ENCODE measurements at places on chromosomes 12 and 14. TPM values are rescaled to one million over a fixed set of nuclear protein-coding genes. Genes with fewer than 3 reads are reported as not detected.

KIF5A gene
- total RNA-seq, result under 0.01 TPM

GLI1 gene
- total RNA-seq, result under 0.01 TPM

LRIG3 gene
- total RNA-seq, result 33.0 TPM

C12orf60 gene
- total RNA-seq, result 0.63 TPM

MGAT2 gene
- 59.5 TPM for total RNA-seq

CARMIL3 gene
- under 0.01 TPM for total RNA-seq

MYF6 gene
- total RNA-seq, result not detected

SLC17A8 gene
- total RNA-seq, result not detected

ERGIC2 gene
- total RNA-seq, result 24.1 TPM

TDP1 gene
- total RNA-seq, result 14.9 TPM

Data from dermis microvascular lymphatic vessel endothelial cell (primary cell).